NCI-H226 (cell line): ENCODE measurements at places on chromosomes 11 and 22.

DNA sequence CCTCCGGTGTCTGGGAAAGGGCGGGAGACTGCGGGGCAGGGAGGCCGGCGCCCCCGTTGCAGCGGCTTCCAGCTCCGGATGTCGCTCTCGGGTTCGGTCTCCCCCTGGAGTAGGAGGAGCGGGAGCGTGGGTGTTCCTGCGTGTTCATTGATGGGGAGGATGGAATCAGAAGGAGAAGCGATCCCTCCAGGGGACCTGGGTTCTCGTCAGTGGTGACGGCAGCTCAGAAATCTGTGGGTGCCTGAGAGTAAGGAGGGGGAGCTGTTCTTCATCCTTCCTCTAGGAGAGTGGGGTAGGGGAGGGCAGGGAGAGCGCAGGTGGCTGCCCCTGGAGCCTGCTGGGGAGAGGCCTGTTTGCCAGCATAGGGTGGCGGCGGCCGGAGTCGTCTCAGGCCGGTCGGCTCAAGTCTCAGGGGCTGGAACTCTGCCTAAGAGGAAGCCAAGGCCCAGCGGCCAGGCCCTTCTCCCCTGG is 1.1 kb downstream of the UBASH3B start:
- DNase-seq = no peak

- DNase-seq = no peak
Measured at GRCh38 chr22:42273855-42274451, 3.5 kb upstream of the TCF20 start.

GRCh38 chr11:47394322-47395222 is 13.8 kb upstream of the SLC39A13 start:
- no peak for DNase-seq

- DNase-seq = no peak
Measured at GRCh38 chr11:134753771-134754520, 341.9 kb upstream of the B3GAT1 start.

GRCh38 chr11:120074076-120074475 is 63.8 kb downstream of the TRIM29 start:
- no peak for DNase-seq

DNA sequence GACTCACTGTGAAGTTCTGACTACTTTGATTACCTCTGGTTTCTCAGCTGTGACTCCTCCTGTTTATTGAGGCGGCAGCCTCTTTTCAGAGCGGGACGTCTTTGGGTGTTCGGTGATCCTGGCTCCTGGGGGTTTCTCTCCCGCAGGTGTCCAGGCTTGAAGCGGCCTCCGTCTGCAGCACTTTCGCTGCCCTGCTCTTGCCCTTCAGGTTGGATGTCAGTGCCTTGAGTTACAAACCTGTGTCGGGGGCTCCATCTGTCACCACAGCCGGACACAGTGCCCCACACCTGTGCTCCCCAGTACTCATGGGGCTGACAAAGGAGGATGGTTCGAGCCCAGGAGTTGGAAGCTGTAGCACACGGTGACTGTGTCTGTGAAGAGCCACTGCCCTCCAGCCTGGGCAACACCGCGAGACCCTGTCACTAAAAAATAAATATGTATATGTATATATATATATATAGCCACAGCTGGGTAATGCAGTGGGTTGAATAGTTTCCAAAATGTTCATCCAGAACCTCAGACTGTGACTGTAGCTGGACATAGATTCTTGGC is 104.1 kb downstream of the BRD1 start:
- no peak for DNase-seq

GRCh38 chr11:62842171-62842741 is 2.9 kb upstream of the WDR74 start:
- DNase-seq = no peak

GRCh38 chr11:57490456-57491248 is 24.9 kb downstream of the SLC43A1 start:
- peak; percentile 46 for DNase-seq

DNA sequence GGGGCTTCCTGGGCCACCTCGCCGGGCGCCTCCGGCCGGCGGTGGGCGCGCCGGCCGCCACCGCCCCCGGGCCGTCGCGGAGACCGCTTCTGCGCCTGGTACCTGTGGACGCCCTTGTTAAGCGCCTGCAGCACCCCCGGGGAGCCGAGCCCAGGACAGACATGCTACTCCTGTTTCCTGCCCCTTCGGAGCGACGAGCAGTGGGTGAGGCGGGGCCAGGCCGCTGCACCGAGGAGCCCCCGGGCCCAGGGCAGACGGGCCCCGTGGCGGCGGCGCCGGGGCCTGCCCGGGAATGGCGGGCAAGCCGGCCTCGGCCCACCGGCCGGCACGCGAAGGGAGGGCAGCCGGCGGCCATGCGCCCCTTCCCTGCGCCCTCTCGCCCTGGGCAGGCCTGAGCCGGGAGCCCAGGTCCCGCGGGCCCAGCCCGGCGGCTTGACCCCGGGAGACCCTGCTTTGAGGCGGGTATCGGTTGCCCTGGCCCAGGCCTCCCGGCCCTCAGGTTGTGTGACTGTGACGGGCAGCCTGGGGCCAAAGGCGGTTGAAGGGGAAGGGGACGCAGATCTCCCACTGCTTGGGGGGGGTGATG is 789 bp upstream of the KDM2A start:
- DNase-seq = no peak

DNA sequence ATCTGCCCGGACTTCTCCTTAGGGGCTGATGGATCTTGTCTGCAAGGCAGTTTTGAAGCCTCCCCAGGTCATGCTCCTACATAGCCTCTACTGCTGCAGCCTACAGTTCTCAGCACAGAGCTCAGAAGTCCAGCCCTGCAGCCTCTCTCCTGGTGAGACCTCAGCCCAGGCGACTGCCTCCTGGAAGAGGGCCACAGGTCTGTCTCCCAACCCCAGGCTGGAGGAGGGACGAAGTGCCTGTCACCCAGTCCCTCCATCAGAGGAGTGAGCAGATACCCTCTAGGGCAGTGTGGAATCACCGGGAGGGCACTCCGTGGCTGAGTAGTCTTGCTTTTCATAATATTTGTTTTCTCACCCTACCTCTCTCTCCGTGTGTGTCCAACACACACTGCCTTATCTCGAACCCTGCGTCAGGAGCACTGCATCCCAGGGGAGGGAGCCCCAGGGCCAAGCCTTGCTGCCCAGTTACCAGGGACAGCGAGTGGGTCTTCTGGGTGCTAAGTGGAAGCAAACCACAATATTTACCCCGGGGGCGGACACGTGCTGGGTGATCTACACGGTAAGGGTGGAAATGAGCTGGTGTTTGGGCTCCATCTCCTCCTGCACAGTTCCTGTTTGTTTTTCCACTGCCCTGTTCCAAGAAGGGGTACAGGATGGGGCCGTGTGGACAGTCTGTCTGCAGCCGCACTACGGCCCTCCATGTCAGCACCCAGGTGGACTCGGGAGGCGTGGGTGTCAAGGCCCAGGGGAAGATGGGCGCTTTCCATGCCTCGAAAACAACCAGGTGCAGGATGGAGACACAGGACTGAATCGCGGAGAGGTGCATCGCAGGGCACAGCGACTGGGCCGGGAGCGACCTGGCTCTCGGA is 133.7 kb upstream of the HSD17B12 start:
- no peak for DNase-seq

DNA sequence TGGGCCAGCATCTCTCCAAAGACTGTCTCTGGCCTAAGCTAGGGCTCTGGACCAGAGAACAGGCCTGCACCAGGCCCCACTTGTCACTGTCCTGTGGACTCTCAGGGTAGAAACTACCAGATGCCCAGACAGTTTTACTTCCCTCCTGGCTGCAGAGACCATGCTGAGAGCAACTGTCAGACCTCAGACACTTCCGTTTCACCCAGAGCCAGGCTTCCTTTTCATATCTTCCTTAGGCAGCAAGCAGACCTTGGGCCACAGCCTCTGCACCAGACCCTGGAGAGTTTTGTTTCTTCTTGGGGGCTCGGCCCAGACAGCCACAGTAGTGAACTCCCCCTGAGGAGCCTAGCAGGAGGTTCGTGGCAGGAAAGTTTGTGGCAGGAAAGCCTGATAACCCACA is 12.1 kb upstream of the FCHSD2 start:
- DNase-seq = no peak

GRCh38 chr11:60125956-60126585 is 37.6 kb downstream of the MS4A2 start:
- no peak for DNase-seq

DNA sequence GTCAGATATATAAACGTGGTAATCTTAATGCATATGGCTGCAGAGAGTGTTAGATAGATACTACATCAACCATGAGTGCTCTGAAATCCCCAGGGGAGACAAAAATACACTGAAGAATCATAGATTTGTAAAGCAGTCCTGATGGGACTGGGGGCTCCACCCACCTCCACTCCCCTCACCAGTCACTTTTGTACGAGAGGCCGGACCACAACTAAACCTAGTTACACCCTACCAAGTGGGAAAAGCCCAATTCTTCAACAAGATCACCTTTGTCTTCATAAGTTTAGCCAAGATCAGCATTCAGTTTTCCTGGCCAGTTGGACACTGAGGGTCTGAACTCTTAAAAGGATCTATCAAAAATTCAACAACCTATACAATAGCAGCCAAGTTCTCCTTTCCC is 1.5 kb downstream of the SF1 start:
- no peak for DNase-seq

DNA sequence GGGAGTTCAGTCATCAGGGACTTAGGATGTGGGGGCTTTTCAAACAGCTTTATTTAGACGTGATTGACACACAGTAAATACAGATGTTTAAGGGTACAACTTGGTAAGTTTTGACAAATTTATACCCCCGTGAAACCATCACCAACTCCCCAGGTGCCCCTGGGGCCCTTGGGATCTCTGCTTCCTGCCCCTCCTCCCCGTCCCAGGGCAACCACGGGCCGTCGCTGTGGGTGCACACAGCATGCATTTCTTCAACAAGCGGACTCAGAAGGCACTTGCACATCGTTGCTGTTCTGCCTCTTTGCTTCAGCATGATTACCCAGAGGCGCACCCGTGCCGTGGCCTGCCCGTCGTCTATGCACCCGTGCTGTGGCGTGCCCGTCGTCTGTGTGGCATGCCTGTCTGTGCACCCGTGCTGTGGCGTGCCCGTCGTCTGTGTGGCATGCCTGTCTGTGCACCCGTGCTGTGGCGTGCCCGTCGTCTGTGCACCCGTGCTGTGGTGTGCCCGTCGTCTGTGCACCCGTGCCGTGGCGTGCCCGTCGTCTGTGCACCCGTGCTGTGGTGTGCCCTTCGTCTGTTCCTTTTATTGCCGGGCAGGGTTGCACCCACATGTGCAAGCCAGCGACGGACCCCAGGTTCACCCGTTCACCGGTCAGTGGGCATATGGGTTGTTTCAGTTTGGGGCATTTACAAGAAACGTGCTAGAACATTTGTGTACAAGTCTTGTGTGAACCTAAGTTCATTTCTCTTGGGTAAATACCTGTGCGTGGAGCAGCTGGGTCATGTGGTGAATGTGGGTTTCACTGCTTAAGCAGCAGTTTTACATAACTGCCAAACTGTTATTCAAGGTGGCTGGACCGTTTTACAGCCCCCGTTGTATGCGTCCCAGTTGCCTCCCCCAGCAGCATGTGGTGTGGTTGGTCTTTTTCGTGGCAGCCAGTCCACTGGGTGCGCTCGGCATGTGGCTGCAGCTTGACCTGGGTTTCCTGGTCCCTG is 8.3 kb downstream of the CD81 start:
- no peak for DNase-seq

DNA sequence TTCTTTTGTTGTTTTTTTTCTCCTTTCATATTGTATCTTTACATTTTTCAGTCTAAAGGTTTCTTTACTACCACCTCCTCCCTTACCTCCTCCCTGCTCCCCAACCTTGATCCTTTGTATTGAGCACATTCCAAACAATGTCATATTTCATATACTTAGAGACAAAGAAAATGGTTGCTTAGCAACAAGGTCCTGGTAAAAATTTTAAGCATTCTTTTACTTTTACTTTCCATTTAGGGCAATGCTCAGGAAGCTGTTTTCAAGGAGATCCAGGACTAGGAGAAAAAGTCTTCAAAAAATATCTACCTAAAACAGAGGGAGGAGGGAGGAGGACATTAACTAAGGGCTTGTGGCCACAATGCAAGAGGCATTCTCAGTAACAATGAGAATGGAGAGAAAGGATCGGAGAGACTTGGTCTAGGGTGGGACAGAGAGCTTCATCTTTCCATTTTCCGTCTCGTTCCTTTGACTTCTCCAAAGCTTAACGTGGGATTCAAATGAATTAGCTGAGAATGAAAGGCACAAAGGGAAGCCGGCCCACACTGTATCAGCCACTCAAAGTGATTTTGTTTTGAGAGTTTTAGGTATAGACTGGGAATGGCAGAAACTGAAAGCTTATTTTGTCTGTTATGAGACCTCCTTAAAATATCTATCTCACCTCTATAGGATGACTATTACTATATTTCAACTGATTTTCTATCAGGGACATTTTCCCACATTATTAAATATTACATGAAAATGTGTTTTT is 455.7 kb downstream of the RAB38 start:
- DNase-seq = peak; percentile 28

DNA sequence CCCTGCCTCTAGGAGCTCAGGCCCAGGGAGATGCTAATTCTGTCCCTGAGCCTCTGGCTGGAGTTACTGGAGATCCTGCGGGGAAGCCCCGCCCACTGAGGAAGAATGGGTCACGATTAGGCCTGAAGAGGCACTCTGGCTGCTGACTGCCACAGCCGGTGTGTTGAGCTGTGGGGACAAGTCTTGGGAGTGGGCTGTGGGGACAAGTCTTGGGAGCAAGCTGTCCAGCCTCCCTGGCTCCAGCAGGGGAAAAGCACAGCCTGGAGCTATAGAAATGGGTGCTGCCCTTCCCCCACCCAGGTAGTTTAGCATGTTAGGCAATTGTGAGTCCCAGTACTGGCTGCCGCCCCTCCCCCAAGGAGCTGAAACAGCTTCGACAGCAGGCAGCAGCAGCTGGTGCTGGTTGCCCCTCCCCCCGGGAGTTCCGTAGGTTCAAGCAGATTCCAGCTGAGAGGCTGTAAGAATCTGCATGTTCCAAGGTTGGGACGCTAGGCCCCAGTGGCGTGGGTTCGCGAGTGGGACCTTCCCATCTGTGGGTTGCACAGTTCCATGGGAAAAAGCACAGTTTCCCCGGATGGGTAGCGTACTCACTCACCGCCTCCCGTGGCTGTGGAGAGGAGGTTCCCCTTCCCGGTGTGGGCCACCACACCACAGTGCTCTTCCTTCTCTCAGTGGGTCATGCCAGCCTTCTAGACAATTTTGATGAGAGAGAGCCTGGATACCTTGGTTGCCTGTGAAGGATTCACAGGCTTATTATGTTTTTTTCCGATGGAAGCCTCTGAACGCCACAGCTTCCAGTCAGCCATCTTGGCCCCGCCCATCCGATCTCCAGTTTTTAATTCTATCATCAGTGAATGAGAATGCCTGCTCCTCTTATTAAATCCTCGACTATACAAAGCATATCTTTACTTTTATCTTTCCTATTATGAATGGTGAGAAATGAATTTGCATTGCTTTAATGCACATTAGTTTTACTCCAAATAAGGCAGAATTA is 61.5 kb downstream of the MSANTD4 start:
- DNase-seq = no peak
